ENCODE measurements at places on chromosomes 11 and 22. TPM values are rescaled to one million over a fixed set of nuclear protein-coding genes. Genes with fewer than 3 reads are reported as not detected.
A peak's percentile ranks its signal among the peaks of the same experiment; 100 is the strongest.

The MRGPRF gene
- 0.50 TPM for total RNA-seq

GRCh38 chr11:3807909-3808860, at the start of gene PGAP2:
Gene PGAP2 (plus strand): TSS chr11:3808560. CDS start chr11:3811260, 2,700 bp downstream.
- peak; percentile 62 for DNase-seq

The VSTM5 gene
- 0.81 TPM for total RNA-seq

The OPCML gene
- total RNA-seq: not detected
